ENCODE measurements at places on chromosomes 5 and 9.

- peak; percentile 44 for DNase-seq
Observed at GRCh38 chr5:132053483-132053882, 7.0 kb upstream of the IL3 start.

DNA sequence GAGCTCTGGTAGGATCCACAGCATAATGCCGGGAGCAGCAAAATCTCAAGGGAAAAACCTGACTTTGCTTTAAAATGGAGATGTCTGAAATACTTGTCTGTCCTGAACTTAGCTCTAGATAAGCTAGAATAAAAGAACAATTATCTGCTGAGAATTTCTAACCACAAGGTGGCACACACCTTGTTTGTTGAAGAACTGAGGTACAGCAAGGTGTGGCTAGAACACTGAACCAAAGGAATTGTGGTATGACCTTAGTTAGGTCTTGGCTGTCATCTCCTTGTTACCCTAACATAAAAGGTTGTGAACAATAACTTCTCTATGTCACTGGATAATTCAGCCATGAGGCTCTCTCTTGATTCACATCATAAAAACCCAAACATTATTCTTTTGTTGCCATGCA lies 72.3 kb upstream of the ANXA1 start:
- no peak for DNase-seq

DNA sequence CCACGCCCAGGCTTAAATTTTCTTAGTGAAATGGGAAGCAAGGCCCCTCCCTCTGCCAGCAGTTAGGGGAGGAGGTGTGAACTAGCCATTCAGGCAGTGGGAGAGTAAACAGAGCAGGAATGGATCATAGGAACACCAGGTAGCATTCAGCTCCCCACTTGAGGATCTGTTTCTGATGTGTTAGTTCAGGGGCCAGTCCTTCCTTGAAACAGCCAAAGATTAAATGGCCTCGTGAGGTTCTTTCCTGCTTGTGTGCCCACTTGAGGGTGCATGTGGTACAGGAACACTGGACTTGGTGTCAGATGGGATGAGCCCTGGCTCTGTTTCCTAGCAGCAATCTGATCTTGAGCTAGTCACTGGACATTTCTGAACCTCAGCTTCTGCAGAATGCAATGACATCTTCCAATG lies 21.2 kb downstream of the FAXDC2 start:
- DNase-seq: no peak

GRCh38 chr5:67263656-67264408 lies 67.2 kb upstream of the CD180 start:
- DNase-seq: no peak

- DNase-seq: no peak
Observed at GRCh38 chr5:113984928-113985327, 376.9 kb upstream of the KCNN2 start.

DNA sequence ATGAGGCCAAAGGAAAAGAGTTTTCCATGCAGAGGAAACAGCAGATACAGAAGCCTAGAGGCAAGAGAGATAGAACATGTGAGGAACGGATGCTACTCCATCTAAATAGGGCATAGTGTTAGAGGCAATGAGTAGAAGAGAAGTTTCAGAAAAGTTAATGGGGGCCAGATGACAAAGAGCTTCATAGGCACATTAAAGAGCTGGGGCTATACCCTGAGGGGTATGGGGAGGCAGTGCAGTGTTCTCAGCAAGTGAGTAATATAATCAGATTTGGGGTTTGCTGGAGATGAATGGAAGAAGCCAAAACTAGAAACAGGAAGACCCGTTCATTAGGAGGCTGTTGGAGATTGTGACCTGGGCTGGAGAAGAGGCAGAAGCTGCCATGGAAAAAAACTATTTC lies 87.2 kb downstream of the GLIS3 start:
- DNase-seq: no peak

- DNase-seq: no peak
Observed at GRCh38 chr9:107780960-107781359, 291.4 kb upstream of the KLF4 start.

GRCh38 chr5:77301447-77301883 lies 91.0 kb downstream of the PDE8B start:
- no peak for DNase-seq

- peak; percentile 67 for DNase-seq
Observed at GRCh38 chr5:51632793-51633192, 249.5 kb downstream of the ISL1 start.

DNA sequence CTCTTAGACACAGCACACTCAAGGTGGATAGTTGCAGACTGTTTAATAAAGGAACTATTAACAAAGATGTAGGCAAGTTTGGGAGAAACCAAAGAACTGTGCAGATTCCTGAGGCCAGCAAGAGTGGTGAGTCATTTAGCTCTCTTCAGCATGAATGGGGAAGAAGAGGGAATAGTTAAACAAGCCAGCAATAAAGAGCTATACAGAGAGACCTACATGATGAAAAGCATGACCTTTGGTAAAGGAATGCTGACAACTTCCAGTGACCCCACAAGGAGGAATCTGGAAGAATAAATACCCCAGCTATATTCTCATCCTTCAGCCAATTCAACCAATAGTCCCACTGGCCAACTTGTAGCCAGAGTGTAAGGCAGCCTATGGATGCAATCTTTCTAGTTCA lies 706.0 kb upstream of the GRAMD2B start:
- no peak for DNase-seq

DNA sequence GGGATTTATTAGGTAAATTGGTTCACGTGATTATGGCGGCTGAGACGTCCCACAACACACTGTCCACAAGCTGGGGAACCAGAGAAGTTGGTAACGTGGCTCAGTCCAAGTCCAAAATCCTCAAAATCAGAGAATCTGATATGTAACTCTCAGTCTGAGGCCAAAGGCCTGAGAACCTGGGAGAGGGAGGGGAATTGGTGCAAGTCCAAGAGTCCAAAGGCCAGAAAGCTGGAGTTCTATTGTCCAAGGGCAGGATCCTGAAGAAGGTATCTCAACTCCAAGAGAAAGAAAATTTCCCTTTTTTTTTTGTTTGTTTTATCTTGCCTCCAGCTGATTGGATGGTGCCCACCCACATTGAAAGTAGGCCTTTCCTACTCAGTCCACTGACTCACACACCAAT lies 83.8 kb downstream of the PRDM9 start:
- no peak for DNase-seq

- no peak for DNase-seq
Observed at GRCh38 chr9:78326564-78326963, 29.6 kb downstream of the PSAT1 start.

DNA sequence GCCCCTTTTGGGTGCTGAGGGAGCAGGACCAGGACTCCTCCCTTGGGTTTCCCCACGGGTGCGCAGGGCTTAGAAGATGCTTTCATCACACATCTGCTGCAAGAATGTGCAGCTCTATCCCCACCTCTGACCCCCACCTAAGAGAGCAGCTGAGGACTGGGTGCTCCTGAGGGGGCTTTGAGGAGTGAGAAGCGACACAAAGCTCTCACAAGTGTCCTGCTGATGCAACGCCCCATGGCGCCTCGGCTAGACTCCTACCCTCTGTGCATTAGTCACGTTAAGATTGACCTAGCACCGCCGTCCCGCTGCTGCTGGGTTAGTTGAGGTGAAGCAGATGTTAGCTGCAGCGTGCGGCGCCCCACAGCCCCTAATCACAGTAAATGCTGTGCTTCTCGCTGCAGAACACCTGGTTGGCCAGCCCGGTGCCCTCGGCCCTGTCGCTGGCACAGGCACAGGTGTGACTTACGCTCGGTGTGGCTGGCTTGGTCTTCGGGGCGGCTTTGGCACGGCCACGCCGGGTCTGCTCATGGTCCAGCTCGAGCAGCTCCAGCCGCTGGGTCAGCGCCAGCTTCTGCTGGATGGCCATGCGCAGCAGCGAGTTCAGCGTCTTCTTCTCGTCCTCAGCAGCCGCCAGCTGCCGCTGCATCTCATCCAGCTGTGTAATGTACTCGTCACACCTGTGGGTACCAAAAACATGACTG lies 45.0 kb upstream of the IPPK start:
- DNase-seq: no peak

DNA sequence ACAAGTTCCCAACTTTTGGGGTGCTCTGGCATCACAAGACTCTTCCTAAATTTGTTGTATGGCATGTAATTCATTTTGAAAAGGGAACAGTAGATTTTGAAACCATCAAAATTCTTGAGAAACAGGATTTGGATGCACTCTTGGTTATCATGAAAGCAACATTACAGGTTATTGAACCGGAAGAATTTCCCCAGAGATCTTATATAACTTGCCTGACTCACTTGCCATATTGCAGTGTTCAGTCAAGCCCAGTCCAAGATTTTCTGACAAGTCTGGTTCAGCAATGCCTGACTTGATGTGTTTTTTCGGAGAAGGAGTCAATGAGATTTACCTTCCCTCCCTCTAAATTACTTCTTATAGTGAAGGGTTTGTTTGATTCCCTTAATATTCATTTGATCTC lies 32.0 kb downstream of the SMIM15 start:
- DNase-seq: no peak

- DNase-seq: peak; percentile 46
Observed at GRCh38 chr9:134987906-134988700, 70.4 kb upstream of the FCN1 start.

DNA sequence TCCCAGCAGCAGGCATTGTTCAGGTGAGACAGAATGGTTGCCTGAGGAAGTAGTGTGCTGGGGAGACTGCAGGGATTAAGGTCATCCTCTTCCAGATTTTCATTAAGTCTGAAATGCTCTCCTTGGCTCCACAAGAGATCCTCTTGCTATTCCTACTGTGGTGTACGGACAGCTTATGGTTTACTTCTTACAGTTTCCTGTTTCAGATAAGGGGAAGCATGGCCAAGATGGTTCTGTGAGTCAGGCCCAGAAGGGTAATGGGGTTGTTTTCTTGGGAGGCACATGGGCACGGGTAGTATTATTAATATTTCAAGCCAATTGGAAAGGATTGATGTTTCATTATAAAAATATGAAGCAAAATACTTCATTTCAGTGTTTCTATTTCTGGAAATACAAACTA lies 42.9 kb downstream of the GLRX start:
- no peak for DNase-seq

DNA sequence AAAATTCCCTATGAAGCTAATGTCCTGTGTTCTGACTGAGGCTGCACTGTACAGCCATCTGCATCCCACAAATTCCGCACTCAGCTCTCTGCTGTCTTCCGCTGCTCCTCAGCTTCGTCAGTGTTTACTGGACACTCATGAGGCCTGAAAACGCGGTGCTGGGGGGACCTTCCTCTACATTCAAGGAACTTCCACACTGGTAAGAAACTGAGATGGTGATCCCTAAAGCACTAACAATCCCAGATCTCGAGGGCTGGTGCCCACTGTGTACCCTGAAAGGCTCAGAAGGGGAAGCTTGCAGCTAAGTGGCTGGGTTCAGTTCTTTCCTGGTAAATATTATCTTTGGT lies 117.9 kb downstream of the NRG2 start:
- DNase-seq: no peak

GRCh38 chr9:81560851-81561732 lies 128.3 kb downstream of the TLE1 start:
- no peak for DNase-seq

GRCh38 chr9:93807166-93808074 lies 147.7 kb downstream of the BARX1 start:
- DNase-seq: no peak

DNA sequence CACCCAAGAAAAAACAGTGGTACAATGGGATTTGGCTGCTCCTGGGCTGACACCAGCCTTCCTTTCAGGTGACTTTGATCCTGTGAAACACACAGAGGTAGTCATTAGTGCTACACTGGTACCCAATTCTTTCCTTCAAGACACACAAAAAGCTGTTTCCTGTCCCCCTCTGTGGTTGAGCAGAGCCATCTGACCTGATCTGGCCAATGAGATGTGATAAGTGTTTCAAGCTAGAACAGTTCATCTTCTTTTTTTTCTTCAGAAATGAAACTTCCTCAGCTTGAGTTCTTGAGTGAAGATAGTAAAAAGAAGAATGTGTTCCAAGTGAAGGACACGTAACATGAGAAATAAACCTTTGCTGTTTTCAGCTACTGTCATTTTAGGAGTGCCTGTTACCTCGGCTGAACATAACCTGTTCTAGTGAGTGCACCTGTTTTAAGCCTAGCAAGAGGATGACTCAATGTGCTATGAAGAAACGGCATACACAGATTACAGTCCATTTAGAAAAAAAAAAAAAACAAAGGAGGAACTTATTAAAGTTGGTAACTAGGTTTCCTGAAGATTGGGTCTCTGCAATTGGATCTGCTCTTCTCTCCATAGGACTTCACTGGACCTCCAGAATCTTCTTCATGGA lies 287.8 kb downstream of the GAS1 start:
- no peak for DNase-seq

- no peak for DNase-seq
Observed at GRCh38 chr5:87022415-87022814, 245.3 kb upstream of the RASA1 start.

DNA sequence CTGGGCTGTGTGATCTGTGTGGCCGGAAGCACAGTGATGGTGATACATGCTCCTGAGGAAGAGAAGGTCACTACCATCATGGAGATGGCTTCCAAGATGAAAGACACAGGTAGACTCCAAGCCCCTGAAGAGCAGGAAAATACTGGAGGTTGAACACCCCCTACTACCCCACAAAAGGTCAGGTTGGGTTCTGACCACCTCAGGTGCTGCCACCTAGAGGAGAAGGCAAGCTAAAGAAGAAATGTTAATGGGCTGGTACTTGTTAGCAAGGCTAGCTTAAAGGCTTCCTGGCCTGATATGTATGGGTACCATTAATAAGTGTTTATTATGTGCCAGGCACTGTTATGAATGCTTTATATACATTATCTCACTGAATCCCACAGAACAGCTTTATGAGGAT lies 11.7 kb downstream of the NIPAL4 start:
- no peak for DNase-seq

- peak; percentile 17 for DNase-seq
Observed at GRCh38 chr5:139908749-139909148, 113.1 kb downstream of the PSD2 start.

GRCh38 chr9:97635026-97635425 lies 1.4 kb downstream of the NCBP1 start:
- no peak for DNase-seq

Data from left forelimb (tissue), 1 donor.